ENCODE measurements at places on chromosomes 16 and 17.
A peak's percentile ranks its signal among the peaks of the same experiment; 100 is the strongest.

- no peak for DNase-seq
These were observed 429.9 kb downstream of the HS3ST3B1 start for GRCh38 chr17:14730821-14731220.

DNA sequence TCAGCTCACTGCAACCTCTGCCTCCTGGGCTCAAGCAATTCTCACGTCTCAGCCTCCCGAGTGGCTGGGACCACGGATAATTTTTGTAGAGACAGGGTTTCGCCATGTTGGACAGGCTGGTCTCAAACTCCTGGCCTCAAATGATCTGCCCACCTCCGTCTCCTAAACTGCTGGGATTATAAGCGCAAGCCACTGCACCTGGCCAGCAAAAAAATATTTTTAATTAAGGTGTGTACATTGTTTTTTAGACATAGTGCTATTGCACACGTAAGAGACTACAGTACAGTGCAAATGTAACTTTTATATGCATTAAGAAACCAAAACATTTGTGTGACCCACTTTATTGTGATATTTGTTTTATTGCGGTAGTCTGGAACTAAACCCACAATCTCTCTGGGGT is 49.0 kb downstream of the NACA2 start:
- no peak for DNase-seq

- DNase-seq = no peak
These were observed 49.3 kb upstream of the CA10 start for GRCh38 chr17:52207796-52208195.

DNA sequence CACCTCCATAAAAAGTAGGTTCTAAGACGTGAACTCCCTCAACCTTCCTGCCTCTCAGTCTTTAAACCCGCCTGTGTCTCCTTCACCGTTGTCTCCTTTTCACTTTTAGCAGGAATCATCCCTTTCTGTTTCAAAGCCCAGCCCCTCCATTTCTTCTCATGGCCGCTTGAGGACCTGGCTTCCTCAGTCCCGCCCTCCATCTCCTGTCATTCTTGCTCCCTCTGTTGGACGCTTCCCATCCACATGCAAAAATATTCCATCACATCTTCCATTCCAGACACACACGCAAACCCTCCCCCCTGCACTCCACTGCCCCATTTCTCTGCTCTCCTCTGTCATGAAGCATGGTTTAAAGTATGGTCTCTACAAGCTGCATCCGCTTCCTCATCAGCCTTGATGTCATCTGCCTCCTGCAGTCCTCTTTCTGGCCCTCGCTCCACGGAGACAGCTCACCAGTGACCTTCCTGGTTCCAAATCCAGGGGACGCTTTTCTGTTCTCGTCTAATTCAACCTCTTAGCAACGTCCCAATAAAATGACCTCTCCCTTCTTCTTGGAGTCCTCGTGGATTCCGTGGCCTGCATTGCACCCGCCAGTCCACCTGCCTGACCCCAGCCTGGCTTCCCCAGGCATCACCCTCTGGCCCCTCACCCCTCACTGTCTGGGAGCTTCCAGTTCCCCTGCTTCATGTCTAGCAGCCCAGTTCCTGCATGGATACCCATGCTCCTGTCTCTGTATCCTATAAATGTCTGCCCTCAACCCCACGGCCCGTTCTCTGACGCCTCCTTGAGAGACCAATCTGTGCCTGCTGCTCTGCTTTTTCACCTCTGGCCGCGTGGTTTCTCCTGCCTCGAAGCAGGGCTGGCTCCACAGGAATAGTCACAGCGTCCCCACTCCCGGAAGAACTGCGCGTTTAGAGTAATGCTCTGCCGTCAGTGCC is 26.2 kb downstream of the ANKRD40 start:
- peak; percentile 87 for DNase-seq

DNA sequence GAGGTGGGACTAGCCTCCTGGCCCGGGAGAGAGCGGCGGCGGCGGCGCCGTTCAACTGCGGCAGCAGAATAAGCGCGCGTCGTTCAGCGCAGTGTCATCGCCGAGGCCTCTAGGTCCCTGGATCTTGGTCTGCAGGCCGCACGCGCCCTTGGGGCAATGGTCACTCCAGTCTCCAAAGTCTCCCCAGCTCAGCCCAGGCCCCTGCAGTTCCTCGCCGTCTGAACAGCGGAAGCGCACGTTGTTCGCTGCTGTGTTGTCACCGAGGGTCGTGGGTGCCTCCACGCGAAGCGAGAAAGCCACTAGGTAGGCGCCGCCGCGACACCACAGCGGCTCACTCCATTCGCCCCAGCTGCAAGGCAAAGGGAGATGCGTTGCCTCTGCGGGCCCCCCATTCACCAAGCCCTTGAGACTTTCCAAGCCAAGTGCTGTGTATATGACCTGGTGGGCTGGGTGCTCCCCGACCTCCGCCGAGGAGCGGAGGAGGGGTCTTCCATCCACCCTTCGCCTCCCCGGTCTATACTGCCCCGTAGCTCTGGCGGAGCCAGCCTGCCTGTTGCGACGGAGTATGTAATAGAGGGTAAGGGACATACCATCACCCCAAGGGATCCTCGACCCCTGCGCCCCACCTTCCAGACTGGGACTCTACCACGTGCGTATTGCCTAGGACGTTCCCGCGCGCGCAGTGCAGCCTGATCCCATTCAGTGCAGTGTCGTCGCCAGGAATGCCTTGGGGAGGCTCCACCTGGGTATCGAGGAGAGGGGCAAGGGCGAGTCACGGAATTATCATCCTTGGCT is 656 bp downstream of the VMO1 start:
- DNase-seq = peak; percentile 4

- DNase-seq = peak; percentile 3
These were observed 27.7 kb downstream of the PPM1E start for GRCh38 chr17:58783380-58783779.

Data from cardiac muscle cell (in vitro differentiated cells and primary cell).